Adrenal gland (tissue), 19 donors: ENCODE measurements at places on chromosomes 6 and 20. TPM values are rescaled to one million over a fixed set of nuclear protein-coding genes. Genes with fewer than 3 reads are reported as not detected.

DNA sequence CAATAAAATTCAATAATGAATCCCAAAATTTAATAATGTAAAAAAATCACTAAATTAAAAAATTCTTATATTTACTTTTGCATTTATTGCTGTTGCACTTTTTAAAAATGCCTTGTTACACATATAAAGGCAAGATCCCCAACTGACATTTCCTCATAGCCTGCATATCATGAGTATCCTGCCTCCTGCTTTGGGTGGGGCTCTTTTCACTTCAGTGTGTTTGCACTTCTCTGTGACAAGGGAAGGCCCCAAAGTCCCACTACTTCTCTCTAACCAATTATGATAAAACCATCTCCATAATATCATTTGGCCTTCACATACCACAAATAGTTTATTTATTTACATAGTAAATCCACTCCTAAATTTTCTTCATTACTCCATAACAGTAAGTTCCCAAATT lies 446.1 kb upstream of the MARCKS start:
- no peaks in the 10 kb centered on the region for H3K36me3 ChIP-seq
- H3K27ac ChIP-seq: no peak overlapping the region
- peaks cover 3% of the 10 kb centered on the region for H3K4me1 ChIP-seq
- no peaks in the 10 kb centered on the region for H3K27me3 ChIP-seq
- DNase-seq: no peak

DNA sequence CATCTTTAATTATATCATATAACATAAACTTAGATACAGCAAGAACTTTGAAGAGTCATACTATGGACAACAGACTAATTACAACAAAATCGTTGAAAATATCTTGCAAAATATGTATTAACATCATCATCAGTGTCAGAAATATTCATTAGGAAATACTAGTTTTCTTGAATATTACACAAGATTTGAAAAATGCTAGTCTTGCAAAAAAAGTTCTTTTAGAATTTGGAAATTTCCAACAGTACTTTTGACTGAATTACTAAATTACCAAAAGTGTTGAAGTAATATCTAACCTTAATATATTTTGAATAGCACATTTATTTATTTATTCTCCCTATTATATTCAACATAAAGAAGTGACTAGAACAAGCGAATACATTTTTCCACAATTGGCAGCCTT lies 1224.8 kb upstream of the EYS start:
- H3K27ac ChIP-seq: no peak overlapping the region
- no peak overlapping the region for H3K4me3 ChIP-seq
- no peaks in the 10 kb centered on the region for H3K4me1 ChIP-seq

MLN gene
- total RNA-seq: not detected

- no peaks in the 10 kb centered on the region for H3K36me3 ChIP-seq
- peaks cover 7% of the 10 kb centered on the region for H3K27me3 ChIP-seq
- no peak overlapping the region for H3K27ac ChIP-seq
- H3K4me1 ChIP-seq: no peaks in the 10 kb centered on the region
- no peak overlapping the region for H3K4me3 ChIP-seq
Measured at GRCh38 chr20:41782255-41782654, 164.1 kb upstream of the CHD6 start.

RRP36 gene
- total RNA-seq: 64.3 TPM

DNA sequence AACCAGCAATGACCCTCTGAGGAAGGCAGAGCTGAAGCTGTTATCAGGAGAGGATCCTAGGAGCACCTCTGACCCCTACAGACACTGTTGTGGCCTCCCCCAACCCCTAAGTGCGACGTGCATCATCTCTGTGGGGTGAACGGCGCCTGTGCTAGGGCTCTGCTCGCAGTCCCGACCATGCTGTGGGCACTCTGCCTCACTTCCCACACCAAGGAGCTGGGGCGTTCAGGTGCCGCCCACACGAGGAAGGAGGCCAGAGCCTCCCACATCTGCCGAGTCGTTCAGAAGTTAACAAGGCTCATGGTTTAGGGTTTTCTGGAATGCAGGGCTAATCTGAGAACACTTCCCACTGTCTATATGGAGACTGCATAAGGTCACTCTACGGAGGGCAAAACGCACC lies 62.1 kb downstream of the GINS1 start:
- peaks cover 31% of the 10 kb centered on the region for H3K36me3 ChIP-seq
- no peaks in the 10 kb centered on the region for H3K27me3 ChIP-seq
- no peak overlapping the region for H3K4me3 ChIP-seq
- no peak for DNase-seq

DNA sequence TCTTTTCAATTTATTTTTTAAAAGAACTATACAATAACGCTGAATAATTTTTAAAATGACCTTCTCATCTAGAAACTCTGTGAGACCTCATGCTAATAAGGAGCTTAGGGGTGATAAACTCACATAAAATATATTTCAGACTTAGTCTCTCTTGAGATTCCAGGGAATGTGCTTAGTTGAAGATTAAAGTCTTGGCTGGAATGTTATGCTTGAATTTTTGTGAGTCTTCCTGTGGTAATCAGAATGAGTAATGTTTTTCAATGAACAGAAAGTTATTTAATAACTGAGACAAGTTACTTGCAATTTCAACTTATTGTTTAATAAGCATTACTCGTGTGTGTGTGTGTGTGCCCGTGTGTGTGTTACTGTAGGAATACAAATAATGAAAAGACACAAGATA lies 379.9 kb upstream of the EPHA7 start:
- no peak for DNase-seq
- no peaks in the 10 kb centered on the region for H3K27me3 ChIP-seq
- H3K4me1 ChIP-seq: no peaks in the 10 kb centered on the region
- no peak overlapping the region for H3K4me3 ChIP-seq
